ENCODE measurements at places on chromosomes 3 and 15.

DNA sequence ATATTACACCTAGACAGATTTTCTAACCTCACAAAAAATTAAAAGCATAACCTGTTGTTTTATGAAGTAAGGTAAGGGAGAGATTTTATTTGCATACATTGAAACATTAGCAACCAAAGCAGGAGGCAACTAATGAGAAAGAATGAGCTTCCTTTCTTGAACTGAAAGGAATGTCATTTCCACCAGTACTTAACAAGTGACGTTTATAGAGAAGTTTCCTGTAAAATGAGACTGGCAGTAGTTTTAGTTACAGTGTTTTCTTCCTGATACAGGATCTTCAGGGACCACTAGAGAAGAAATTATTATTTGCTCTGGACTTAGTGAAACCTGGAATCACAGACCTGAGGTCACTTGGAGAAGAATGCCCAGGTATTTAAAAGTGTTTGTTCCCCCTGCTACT is 27.4 kb upstream of the FRMD5 start:
- no peak for DNase-seq

DNA sequence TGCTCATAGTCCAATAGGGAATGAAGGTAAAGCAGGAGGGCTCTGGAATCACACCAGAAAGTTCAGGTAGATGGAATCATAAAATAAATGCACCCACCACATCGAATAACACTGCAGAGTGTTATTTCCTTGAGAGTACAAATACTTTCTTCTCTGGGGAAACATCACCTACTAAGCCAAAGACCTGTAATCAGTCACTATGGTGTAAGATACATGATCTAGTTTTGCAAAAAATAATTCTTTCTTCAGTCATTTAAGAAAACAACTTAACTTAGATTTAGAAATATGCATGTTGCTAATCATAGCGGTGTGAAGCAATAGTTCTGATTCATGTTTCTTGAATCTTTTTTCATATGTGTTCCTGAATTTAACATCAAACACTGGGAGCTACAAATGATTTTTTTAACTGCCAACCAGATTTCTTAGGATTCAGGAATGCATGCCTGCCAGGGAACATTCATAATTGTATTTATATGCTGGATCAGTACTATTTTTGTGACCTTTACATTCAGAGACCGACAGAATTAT is 40.2 kb upstream of the MEIS2 start:
- no peak for DNase-seq

DNA sequence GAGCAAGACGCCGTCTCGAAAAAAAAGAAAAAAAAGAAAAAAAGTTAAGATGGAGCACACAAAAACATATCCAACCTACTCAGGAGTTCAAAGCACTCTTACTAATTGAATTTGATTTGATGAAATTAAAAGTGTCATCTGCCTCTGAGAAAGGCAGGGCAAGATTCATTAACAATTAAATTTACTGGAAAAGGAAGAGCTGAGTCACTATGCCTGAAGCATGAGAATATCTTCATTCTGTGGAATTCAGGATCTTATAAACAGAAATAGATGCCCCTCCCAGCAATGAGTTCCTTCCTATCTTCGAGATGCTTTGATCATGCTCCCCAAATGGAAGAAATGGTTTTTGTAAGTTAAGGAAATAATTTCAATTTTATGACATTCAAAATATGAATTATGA is 61.0 kb upstream of the ST3GAL6 start:
- DNase-seq: no peak

DNA sequence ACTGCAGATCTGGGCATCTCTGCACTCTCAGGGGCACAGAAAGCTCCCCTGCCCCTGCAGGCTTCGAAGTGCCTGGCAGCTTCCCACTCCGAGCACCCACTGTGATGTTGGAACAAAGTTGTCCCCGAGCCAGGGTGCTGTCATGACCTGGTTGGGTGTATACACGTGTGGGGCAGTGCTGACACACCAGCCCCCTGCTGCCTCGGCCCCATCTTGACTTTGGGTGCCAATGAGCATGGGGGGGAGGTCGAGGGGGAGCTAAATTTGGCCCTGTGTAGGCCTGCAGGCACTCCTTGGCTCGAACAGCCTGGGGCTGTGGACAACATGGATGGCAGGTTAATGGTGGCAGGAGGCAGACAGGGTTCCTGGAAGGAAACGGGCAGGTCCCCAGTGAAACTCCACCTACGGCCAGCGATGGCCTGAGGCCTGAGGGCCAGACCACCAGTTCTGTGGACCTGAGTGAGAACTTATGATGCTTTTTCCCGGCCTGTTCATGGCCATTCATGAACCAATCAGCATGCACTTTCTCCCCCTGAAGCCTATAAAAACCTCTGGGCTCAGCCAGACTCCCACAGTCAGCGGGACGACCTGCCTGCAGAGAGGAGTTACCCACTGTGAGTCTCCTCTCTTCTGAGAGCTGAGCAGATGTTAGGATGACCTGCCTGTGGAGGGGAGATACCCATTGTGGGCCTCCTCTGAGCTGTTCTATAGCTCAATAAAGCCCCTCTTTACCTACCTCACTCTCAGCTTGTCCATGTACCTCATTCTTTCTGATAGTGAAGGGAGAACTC is 1029.1 kb upstream of the GBE1 start:
- no peak for DNase-seq

DNA sequence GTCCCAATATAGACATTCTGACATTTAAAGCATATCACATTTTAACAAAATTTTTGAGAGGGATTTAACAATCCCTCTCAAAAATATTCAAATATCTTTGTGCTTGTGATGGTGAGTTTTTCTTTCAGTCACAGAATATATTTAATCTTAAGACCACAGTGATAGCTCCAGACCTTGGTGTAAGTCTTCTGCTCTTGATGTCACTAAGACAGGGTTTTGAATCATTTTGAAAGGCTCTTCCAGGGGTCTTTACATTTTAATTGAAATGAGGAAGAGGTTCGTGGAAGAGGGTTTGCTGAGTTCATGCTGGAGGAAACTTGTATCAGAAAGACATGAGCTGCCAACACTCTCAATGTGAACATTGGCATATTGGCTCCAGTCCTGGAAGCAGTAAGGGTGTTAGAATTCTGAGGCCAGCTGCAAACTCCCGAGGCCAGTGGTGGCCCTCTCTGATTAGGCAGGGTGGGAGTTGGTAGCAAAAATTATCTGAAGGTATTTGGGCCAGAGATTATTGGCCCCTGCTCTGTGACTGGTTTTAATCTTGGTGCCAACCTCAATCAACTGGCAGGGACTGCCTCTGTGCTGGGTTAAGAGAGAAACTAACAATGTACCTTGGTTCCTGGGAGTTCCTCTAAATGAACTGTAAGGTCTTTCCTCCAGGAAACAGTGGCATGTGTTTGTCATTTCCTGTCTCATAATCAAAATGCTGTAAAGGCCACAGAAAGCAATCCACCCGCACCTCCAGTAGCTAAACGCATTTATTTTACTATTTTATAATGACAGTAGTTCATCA is 5.3 kb downstream of the POU1F1 start:
- DNase-seq: no peak

GRCh38 chr3:58073301-58074108 is 65.3 kb downstream of the FLNB start:
- DNase-seq: no peak
